8988T (cell line): ENCODE measurements at places on chromosomes 2 and 18.

DNA sequence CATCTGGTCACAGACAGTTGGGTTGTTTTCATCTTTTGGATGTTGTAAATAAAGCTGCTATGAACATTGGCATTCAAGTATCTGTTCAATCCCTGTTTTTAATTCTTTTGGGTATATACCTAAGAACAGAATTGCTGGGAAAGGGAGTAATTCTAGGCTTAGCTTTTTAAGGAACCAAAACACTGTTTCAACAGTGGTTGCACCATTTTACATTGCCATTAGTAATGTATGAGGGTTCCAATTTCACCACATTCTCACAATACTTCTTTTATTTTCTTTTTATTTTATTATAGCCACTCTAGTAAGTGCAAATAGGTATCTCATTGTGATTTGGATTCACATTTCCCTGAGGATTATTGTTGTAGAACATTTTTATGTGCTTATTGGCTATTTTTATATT lies 108.9 kb upstream of the GLS start:
- no peak for DNase-seq

- no peak for DNase-seq
These were observed 96.7 kb downstream of the ASB1 start for GRCh38 chr2:238523158-238524110.

DNA sequence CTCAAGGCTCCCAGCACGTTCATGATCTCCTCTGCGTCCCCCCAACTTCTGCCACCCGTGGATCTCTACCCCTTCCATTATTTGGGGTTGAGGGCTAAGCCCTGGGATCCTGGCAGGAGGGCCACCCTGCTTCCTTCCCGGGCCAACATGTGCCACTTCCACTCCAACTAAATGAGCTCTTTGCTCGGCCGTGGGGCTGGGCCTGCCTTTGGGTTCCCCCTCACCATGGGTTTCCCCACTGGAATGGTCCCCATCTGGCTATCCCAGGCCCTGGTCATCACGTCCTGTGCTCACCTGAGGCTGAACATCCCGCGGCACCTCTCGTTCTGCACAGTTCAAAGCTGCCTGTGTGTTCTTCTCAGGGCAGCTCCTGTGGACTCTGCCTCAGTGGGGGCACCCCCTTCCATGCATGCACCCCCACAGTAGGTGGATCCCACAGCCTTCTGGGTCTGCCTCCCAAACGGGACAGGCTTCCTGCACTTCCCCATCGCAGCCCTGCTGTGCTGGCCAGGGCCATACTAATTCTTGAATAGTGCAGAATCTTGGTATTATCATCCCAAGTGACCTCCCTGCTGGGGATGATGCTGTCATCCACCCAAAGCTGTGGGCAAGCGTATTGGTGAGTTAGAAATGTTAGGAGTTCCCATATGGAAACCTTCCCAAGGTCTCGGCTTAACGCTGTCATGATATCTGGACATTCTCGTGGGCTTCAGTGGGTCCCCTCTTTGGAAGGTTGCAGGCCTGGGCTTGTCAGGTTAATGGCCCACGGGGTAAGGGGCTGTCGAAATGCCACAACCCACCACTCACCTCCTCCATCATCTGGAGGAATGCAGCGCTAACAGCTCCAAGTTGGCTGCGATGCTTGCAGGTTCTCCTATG lies 150.5 kb upstream of the TWIST2 start:
- no peak for DNase-seq

DNA sequence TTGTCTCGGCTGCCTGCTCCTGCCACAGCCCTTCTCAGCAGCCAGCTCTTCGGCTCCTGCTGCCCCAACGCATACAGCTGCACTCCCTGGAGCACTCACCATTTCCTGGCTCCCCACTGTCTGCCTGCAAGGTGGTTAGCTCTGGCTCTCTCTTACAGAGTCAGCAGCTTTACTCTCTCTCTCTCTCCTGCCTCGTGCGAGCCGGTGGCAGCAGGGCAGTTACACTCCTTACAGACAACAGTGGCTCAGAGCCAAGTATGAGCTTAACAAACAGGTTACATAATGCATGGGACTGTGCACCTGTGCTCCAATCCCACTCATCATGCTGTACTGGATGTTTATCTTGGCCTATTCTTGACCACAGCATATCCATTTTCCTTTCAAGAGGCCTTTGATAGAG lies 47.4 kb upstream of the DNAJC10 start:
- DNase-seq: no peak

- DNase-seq: no peak
These were observed 256.0 kb downstream of the KIAA1328 start for GRCh38 chr18:37084912-37085311.

GRCh38 chr2:98121149-98121548 lies 34.2 kb downstream of the VWA3B start:
- no peak for DNase-seq

DNA sequence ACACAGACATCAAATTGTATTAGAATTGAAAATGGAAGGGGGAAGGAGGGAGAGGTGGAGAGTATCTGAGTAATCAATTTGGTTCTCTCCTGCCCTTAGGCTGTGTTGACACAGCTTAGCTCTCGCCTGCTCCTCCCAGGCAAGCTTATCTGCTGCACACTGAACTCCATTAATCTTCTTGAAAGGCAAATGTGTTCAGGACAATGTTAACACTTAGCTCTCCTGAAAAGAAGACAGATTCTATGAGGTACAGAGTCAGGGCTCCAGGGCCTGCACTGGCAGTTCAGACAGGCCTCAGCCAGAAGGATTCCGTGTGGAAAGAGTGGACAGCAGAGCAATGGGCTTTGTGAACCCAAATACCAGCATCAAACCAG lies 430.0 kb upstream of the TNP1 start:
- no peak for DNase-seq

DNA sequence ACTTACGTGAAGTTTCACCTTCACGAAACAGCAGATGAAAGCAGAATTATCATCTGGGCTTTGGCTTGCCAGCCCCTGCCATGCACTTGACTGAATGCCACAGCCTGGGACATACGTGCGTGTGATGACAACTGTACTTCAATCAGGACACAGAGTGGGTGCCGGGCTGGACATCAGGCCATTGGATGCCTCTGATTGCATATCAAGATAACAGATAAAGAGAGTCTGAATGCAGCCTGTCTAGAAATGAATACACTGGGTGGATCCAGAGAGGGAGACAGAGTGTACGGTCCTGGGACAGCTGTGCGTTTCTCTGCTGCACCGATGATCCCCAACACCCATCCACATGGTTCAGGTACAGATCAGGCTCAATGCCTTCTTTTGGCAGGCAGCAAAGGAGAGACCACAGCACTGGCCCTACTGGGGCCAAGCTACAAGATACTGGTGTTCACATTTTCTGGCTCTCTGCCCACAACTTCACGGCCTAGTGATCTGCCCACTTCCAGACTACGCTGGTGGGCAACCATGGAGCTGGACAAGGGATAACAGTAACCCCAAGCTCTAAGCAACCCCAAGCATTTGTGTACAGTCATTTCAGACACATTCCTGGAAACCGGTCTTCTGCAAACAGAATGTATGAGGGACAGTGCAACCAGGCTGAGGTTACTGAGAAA lies 35.6 kb downstream of the FBLN7 start:
- no peak for DNase-seq

GRCh38 chr2:203280428-203281064 lies 41.7 kb downstream of the CYP20A1 start:
- DNase-seq: no peak

DNA sequence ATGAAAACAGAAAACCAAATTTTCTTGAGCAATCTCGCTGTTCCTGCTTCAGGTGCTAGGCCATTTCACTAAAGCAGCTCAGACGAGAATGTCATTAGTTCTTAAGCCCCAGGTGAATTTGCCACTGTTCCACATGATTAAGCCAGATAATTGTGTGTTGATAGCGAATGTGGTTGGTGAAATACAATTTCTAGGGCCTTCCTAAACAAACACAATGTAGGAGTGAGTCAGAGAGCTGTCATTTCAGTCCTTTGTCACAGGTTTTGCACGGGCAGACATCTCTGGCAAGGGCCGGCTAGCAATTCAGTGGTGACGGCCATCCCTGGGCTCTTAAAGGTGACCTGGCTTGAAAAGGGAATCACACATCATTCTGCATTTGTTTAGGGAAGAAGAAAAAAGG lies 170.7 kb downstream of the TMEM182 start:
- DNase-seq: no peak

DNA sequence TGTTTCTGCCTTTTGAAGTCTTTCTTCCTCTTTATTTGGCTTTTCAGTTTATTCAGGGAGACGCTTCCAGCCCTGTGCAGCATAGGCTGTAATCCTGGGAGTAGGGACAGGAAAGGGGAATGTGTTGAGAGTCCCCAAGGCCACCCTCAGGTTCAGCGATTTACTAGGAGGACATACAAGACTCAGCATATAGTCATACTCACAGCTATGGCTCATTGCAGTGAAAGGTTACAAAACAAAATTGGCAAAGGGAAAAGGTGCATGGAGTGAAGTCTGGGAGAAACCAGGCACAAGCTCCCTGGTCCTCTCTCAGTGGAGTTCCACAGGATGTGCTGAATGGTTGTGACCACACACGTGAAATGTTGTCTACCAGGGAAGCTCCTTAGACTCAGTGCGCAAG lies 49.6 kb upstream of the ZNF638 start:
- DNase-seq: no peak

GRCh38 chr18:78927156-78927555 lies 52.5 kb upstream of the SALL3 start:
- DNase-seq: no peak

DNA sequence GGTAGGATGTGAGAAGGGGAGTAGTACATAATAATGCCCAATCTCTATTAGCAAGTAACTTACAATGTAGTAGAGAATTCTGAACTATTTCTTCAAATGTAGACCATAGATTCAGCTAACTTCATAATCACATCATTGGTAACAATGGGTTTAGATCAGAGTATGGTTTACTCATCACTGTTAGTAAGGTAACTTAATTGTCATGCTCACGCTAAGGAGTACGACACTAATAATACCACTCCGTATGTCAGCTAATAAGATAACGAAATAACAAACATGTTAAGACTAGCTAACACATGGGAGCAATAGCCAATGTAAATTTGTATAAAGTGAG lies 56.4 kb upstream of the CCDC141 start:
- DNase-seq: no peak

DNA sequence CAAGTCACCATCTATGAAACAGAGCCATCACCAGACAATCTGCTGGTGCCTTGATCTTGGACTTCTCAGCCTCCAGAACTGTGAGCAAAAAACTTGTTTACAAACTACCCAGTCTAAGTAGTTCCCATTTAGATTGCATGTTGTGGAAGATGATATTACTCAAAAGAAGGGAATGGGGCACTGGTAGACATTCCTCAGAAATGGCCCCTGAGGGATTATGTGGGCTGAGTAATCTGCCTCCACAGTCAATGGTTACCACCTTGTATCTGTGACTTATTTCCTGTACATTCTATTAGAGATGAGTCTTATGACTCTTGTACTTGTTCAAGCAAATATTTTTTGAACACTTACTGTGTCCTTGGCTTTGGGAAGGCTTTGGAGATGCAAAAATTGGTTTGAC lies 160.4 kb downstream of the NUP35 start:
- no peak for DNase-seq

DNA sequence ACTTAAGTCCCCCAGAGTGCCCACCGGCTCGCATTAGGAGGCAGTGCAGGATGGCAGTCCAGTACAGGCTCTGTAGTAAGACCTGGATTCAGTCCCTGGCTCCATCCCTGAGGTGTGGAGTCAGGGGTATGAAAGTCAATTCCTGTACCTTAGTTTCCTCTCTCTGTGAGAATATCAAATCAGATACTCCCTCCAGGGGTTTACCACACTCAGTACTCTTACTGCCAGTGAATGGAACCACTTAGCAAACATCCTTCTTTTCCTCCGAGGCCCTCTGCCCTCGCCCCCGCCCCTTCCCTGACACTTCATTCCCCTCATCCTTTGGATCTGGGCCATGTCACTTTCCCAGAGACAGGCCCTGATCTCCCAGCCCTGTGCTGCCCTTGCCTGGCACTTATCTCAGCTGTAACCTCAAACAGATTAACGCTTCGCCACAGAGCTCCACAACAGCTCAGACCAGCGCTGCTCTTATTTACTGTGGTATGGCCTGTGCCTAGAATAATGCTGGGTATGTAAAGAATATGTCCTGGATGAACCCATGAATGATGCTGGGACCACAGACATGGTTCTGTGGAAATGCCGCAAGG lies 159.0 kb upstream of the TMEM200C start:
- no peak for DNase-seq

DNA sequence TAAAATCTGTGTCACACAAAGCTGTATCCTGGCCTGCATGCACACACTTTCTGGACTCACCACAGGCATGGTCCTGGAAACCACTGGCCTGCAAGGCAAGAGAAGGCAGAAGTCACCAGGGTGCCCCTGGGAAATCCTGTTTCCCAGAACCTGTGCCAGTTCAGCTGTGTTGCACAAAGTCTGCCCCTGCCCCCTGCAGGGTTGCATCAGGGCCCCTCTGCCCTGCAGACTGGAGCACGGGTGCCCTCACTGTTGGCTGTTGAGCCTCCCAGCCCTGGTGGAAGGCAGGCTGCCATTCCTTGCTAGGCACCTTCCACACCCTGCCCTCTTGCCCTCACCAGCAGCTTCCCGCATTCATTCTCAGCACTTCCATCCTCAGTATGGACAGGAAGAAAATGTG lies 18.0 kb upstream of the TUBB6 start:
- DNase-seq: no peak

DNA sequence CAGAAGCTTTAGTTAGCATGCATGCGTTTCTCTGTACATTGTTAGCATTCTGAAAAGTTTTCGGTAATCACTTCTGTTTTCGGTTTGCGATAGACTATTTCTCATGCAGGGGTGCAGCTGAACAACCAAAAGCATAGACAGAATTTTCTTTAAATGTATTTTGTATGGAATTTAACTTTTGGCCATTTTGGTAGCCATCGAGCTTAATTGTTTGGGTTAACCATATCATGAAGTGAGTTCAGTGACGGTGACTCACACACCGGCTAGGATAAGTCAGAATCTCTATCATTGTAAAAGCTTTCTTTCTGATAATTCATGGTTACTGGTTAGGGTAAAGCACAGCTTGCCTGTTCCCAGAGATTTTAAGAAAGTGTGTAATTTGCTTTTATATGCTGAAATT lies 107.2 kb downstream of the CD226 start:
- no peak for DNase-seq

- no peak for DNase-seq
These were observed 59.0 kb downstream of the E2F6 start for GRCh38 chr2:11406958-11407381.

DNA sequence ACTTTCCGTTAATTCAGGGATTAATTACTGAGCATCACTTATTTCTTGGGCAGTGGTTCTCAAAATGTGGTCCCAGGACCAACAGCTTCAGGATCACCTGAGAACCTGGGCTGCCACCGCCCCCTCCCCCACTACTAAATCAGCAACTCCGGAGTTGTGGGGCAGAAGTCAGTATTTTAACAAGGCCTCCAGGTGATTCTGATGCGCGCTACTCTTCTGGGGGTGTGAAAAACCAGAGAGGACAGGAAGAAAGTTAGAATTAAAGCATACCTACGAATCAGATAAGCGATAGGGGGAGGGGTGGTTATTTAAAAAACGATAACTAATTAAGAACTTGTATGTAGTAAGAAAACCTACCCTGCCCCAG lies 319 bp downstream of the ZSCAN30 start:
- no peak for DNase-seq

GRCh38 chr18:12399231-12399630 lies 8.5 kb upstream of the PRELID3A start:
- DNase-seq: no peak

- DNase-seq: no peak
These were observed 648.9 kb downstream of the TDRD15 start for GRCh38 chr2:21772624-21773023.

- DNase-seq: no peak
These were observed 192.6 kb downstream of the IKZF2 start for GRCh38 chr2:212958757-212959295.

GRCh38 chr2:227366769-227367426 lies 12.2 kb downstream of the TM4SF20 start:
- DNase-seq: no peak
